ENCODE measurements at places on chromosomes 1 and 21.

- no peak for DNase-seq
These were observed 22.2 kb upstream of the ZNF362 start for GRCh38 chr1:33234131-33234530.

DNA sequence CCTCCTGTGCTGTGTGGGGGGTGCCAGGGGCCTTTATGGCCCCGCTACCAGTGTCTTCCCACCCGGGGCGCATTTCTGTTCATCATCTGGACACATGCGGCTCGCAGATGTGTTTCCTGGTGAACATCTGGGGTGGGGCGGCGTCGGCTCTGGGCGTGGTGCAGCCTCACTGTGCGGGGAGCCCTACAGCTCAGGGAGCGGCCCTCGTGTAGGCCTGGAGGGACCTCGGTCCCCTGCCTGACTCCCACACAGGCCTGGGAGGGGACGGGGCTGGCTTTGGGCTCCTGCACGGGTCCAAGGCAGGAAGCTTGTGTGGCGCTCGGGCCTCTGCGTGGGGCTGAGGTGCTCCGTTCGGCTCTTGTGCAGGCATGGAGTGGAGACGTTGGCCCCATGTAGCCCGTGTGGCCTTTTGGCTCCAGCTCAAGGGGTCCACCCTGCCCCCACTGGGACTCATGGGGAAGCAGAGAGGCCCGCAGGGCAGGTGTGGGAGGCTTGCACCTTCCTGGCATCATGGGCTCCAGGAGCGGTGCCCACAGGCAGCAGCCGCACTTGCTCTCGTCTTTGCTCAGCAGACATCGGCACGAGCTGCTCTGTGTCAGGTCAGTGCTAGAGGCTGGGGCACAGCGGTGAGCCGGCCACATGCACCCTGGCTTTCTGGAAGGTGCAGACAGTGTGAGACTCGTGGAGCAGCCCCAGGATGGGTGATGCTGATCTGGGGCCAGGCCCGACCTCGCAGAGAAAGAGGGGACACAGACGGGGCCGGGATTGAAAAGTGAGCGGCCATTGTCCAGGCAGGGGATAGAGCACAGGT, 90.1 kb upstream of the ACTRT2 start:
- no peak for DNase-seq

- DNase-seq, result no peak
These were observed 86.2 kb downstream of the DTL start for GRCh38 chr1:212121779-212122178.

DNA sequence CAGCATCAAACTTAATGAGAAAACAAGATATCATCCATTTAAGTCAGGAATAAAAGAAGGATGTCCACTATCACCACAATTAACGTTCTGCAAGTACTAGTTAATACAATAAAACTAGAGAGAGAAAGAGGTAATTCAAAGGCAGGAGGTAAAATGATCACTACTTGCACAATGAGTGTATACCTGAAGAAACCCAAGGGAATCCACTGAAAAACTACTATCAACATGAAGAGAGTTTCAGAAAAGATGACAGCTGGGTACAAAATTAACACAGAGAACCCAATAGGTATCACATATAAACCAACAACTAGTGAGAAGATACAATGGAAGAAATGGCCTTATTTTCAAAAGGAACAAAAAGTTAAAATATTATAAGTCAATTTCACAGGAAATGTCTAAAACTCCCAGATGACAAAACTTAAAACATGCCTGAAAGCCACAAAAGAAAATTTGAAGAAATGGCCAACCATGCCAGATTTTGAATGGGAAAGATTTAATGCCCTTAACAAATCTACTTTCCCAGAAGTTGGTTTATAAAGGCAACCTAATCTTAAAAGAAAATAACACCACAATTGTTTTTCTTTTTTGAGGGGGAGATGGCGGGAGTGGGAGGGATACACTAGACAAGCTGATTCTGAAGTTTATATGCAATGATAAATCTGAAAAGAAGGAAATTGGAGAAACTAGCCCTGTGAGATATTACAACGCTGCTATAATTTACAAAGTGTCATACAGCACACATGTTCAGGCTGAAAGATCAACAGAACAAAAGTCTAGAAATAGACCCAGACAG, 17.8 kb downstream of the VPS26C start:
- DNase-seq, result no peak

- DNase-seq, result no peak
These were observed 53.0 kb downstream of the LRRC71 start for GRCh38 chr1:156973417-156973816.

DNA sequence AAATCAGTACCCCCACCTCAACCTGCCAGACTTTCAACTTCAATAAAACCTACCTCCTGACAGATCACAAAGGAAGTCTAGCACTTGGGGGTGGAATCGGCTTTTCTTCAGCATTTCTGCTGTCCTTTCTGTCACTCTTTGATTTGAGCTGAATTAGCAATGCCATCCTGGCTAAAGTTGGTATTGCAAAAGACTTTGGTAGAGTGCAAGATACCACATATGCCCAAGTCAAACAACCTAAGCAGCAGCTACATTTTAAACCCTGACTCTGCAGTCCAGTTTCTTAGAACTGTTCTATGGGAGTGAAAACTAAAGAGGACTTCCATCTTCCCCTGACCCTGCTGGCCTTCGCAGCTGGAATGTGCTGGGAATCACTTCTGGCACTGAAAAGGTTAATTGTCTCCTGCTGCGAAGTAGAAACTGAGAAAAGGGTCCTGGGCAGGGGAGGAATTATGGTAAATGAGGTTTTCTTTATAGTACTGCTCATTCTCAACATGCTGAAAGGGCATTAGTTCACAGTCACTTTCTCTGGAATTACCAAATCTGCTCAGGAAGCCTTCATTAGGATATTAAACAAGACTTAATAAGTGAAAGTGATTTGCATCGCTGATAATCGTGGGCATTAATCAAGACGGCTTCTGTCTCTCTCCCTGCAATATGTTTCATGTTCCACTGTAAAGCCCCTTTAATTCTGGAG, 126.2 kb upstream of the SMYD2 start:
- no peak for DNase-seq

- DNase-seq, result no peak
These were observed 127.8 kb upstream of the NGF start for GRCh38 chr1:115465802-115466363.

GRCh38 chr1:208085655-208086515, 158.3 kb downstream of the PLXNA2 start:
- no peak for DNase-seq

GRCh38 chr1:241101622-241102021, 255.4 kb downstream of the RGS7 start:
- DNase-seq, result no peak
